ENCODE measurements at places on chromosomes 11 and 22.

- DNase-seq: peak; percentile 57
Observed at GRCh38 chr22:49724893-49725489, 102.7 kb downstream of the BRD1 start.

DNA sequence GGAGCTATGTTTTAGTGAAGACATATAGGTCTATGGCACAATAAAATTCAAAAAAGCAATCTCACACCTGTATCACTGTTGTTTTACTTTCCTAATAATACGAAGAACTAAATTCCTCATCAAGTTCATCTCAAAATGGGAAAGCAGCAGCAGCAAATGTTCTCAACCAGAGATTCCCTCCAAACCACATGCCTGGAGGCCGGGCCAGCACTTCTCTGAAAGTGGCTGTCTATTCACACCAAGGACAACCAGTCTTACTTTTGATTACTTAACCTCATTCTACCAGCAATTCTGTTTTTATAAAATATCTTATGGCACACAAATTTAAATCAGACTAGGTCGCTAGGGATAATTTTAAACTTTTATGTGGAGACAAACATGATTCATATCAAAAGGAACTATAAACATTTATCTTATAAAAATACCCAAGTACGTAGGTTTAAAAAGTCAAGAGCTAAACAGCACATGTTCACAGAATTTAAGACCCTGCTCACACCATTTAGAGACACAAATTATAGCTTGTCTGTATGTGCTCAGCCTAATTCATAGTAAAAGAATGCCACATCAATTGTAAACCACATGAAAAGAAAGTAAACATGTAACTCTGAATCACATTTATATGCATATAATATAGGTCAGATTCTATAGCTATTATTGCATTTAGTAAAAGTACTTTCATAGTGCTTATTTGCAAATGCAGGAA lies 46.1 kb downstream of the RRAS2 start:
- DNase-seq: no peak

GRCh38 chr11:16897470-16898061 lies 116.6 kb downstream of the PLEKHA7 start:
- no peak for DNase-seq

GRCh38 chr22:46046299-46046685 lies 69.3 kb upstream of the WNT7B start:
- no peak for DNase-seq

- DNase-seq: no peak
Observed at GRCh38 chr11:121090145-121090721, 10.8 kb upstream of the TECTA start.

- no peak for DNase-seq
Observed at GRCh38 chr11:87265132-87265531, 227.4 kb downstream of the TMEM135 start.

DNA sequence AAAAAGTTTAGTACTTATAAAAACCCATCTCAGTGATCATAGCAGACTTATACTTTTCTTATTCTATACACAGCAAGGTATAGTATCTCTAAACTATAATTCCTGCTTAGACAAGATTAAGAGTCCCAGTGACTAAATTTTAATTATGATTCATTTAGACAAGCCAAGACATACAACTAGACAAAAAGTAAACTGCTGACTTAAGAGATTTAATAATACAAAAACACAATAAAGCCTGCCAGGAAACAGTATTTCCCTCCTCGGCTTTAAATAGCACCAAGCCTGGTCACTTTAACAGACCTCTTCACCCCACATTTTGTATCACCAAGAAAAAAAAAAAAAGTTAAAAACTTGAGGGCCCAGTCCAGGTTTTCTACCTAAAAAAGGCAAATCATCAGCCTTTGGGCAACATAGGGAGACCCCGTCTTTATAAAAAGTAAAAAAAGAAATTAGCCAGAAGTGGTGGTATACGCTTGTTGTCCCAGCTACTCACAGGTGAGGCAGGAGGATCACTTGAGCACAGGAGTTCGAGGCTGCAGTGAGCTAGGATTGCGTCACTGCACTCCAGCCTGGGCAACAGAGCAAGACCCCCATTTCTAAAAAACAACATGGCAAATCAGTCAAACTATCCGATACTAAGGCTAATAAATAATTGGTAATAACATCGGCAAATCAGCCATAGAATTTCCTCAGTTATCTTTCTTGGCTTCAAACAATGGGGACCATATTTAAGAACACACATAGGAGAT lies 53.8 kb downstream of the SIK3 start:
- DNase-seq: no peak

- no peak for DNase-seq
Observed at GRCh38 chr11:102119997-102120396, 9.8 kb downstream of the YAP1 start.

DNA sequence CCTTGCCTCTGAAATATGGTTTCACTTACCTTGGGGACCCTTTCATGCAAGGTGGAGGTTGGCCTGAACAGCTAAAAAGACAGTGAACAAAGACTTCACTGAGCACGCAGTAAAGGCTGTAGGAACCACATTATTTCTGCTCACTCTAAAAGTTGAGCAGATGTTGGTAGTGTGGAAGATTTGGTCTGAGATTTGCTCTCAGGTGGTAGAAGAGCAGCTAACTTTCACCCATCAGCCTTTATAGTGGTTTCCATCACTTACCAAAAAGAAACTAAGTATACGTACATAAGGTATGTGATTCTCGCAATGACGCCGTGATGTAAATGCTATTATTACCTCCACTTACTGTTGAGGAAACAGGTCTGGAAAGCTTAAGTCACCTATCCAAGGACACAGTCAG lies 47.3 kb downstream of the PRR5L start:
- no peak for DNase-seq

GRCh38 chr11:48011798-48012391 lies 31.5 kb downstream of the PTPRJ start:
- DNase-seq: no peak

DNA sequence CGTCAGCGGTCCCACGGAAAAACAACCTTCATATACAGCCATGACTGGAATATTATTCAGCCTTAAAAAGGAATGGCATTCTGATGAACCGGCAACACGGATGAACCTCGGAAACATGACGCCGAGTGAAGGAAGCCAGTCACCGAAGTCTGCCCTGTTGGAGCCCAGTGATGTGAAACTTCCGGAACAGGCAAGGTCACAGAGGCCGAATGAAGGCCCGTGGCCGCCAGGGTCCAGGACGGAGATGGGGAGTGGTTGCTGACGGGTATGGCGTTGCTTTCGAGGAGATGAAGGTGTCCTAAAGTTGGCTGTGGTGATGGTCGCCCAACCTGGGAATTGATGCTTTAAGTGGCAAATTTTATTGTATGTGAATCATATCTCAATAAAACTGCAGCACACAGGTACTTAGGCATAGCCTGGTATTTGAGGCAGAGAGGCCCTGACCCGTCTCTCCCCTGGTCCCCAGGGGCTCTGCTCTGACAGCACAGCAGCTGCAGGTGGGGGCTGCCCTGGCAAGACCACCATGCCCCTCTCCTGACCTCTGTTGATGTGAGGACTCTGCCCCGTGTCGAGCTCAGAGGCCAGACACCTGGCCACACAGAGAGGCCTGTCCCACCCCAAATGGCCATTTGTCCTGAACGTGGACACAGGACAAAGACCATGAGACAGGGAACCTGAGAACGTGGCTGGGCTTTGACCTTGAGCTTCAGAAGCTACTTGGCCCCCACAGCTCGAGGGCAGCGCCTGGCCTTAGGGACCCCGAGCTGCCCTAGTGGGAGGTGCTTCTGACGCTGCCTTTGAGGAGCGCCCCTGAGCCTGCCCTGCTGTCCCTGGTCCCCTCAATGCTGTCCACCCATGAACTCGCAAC lies 1090.8 kb downstream of the BRD1 start:
- DNase-seq: no peak

GRCh38 chr11:57601297-57601696 lies 3.8 kb downstream of the SERPING1 start:
- DNase-seq: no peak

DNA sequence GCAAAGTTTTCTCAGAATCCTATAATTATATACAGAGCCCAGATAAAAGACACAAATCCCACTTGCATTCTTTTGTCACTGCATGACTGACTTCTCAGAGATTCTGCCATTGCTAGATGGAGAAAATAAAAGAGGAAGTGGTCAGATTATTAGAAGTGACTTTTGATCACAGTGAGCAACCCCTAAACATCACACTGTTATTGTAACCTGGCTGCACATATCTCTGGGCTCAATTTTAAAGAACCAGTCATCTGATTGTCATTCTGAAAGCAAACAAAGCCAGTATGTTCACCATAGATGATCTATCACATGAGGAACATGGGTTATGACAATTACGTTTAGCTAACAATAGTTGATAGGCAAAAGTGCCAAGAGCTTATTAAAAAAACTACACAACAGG lies 47.8 kb downstream of the COPB1 start:
- DNase-seq: no peak

DNA sequence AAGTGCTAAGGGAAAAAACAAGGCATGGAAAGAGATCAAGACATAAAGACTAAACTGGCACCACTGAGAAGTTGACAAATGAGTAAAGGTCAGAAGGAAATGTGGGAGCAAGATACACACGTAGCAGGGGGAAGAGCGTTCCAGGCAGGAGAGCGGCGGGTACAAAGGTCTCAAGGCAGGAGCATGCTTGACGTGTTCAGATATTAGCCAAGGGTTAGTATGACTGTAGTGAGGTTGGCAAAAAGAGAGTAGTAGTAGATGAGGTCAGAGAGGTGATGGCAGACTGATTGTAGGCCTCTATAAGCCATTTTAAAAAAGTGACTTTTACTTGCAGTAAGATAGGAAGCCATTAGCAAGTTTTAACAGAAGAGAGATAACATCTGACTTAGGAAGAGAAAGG lies 9.9 kb downstream of the SYT9 start:
- DNase-seq: no peak

DNA sequence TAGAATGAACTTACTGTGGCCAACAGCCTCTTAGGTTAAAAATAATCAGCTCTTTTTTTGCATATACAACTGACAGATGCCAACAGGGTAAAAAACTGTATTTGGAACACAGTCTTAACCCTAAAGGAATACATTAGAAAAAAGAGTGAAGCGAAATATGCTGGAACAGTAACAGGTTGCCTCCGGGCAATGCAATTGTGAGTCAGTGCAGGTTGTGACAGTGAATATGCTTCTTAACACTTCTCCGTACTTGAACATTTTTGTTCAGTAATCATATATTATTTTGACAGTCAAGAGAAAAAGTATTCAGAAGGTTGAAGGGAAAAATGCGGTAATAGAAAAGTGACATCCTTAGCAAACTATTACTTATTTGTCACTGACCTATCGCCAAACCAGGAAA lies 98.5 kb downstream of the DBX1 start:
- DNase-seq: no peak

- DNase-seq: no peak
Observed at GRCh38 chr11:105609341-105609781, 512 bp upstream of the GRIA4 start.

DNA sequence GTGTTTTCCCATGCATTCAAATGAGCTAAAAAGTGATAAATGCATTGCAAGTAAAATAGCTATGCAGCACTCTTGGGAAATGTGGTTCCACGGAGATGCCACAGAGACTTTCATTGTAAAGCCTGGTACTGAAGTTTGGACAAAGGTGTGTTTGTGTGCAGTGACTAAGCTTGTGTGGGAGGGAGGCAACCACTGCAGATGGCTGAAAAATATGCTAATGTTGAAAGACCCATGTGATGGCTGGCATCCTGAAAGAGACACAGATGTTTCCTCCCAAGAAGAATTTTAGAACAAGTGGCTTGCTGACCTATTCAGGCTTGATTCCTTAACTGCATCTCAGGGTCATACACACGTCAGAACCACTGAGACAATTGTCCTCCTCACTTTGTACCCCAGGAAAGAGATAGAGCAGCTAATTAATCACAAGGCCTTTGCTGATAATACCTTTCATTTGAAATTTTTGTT lies 73.8 kb downstream of the FAM76B start:
- peak; percentile 26 for DNase-seq

- DNase-seq: no peak
Observed at GRCh38 chr11:129321076-129321475, 54.6 kb upstream of the BARX2 start.

DNA sequence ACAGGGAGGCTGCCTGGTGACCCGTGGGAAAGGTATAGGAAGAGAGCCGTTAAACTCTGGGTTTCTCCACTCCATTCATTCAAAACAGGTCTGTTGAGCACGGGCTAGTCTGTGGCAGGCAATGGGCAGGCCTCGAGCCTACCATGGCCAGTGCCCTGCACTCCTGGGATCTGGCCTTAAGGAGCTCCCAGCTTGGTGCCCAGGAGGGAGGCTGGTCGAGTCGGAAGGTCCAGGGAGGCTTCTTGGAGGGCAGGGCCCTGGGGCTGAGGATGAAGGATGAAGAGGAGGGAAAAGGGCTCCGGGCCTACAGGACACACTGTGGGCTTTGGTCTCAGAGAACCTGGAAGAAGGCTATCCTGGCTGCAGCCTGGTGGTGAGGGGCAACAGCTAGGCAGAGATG lies 41.9 kb upstream of the MN1 start:
- no peak for DNase-seq

GRCh38 chr11:44286268-44286880 lies 23.6 kb downstream of the ALX4 start:
- peak; percentile 39 for DNase-seq

- DNase-seq: no peak
Observed at GRCh38 chr11:78424334-78425270, 7.0 kb upstream of the GAB2 start.

- DNase-seq: no peak
Observed at GRCh38 chr22:44590291-44590690, 92.3 kb upstream of the RTL6 start.

GRCh38 chr11:132077416-132077815 lies 707.0 kb downstream of the NTM start:
- no peak for DNase-seq

DNA sequence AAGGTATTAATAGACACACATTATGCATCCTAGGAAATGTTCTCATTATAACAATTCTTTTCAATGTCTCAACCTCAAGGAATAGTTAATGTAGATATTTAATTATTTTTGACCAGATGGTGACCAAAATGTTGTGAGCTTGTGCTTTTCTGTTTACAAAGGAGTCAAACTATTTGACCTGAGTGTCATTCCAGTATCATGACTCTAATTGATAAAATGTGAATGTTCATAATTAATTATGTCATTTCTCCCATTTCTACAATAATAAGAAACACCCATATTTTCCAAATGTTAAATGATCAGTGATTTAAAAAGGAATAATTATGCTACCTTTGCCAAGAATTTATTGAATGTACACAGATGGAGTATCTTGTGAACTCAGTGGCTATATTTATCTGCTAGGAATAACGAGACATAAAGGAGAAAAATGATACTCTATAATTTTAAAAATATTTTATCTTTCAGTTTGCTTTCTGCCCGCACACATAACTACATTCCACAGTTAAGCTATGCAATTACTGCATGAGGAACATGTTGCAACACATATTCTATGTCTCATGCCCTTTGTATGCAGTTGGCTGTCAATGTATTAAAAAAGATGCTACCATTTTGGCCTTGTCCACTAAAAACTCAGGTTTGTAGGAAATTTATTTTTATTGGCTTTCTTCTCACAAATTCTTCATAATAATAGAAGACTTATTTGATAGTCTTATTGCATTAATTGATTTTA lies 376.7 kb upstream of the CCDC179 start:
- DNase-seq: no peak

GRCh38 chr11:69873166-69874077 lies 54.2 kb upstream of the FGF3 start:
- no peak for DNase-seq
